ENCODE measurements at places on chromosomes 12 and 14.

GRCh38 chr12:72766517-72766916 lies 494.3 kb downstream of the TRHDE start:
- DNase-seq, result no peak

GRCh38 chr12:98748463-98748862 lies 103.4 kb downstream of the APAF1 start:
- no peak for DNase-seq

DNA sequence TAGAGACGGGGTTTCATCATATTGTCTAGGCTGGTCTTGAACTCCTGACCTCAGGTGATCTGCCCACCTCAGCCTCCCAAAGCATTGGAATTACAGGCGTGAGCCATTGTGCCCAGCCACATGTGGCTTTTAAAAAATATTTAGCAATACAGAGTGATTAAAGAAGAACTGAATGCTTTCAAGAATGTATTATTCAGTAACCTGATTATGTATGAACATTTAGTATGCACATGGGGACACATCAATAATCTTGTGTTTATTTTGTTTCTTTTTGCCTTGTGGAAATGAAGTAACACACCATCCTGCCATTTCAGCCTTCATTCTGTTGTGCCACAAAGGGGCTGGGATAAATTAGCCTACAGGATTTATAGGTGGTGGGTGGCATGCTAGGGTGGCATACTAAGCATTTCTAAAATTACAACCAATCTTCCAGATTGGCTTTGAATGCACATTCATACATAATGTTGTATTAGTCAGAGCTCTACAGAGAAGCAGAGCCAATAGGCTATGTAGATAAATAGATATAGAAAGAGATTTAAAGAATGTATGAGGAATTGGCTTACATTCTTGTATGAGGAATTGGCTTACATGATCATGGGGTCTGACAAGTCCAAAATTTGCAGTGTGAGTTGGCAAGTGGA lies 25.5 kb upstream of the TXNRD1 start:
- DNase-seq, result peak; percentile 67

GRCh38 chr12:1117970-1118563 lies 127.0 kb downstream of the ERC1 start:
- DNase-seq, result peak; percentile 52

DNA sequence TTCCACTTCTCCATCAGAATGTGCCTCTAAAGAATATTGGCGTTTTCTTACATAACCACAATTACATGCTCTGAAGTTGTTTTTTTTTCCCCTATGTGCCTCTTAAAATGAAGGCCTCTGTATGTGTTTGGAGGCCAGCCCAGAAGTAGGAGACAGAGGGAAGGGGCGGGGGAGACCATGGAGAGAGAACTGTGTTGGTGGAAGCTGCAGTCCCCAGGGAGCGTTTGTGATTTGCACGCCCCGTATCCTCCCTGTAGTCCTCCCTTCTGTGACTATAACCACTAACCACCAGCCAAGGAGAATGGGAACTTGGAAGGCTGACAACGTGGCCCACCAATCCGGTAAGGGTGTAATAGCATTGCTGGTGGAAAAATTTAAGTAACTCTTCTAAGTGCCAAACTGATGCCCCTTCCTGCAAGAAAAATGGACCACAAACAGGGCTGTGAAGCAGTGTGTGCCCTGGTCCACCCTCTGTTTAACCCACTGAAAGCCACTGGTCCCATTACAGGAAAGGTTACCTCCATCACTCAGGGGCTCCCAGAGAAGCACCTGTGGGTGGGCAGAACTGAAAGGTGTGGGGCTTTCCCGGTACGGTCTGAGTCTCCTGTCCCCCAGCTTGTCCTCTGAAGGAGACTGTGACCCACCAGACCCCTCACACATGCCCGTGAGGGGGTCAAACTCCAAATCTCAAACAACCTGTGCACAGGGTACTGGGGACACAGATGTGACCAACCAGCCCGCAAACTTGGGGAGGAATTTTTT lies 36.8 kb downstream of the CCDC88C start:
- DNase-seq, result no peak

DNA sequence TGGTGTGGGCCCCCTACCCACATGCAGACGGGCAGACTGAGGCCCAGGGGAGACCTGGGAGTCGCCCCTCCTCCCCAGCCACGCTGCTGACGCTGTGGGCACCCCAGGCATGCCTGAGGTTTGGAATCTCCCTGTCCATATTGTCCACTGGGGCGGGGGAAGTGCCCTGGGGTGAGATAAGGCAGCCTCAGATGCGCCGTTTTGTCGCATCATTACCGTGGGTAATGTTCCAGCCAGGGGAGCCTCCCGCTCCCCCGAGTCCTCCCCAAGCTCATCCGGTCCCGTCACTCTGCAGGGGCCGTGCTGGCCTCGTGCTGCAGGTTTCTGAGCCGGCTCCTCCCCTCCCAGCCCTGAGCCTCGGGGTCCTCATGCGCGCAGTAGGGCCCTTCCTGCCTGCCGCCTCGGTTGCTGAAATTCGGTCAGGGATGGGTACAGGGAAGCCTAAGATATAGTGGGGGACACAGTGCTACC lies 11.4 kb downstream of the INF2 start:
- no peak for DNase-seq

GRCh38 chr14:88196925-88197324 lies 126.1 kb downstream of the KCNK10 start:
- no peak for DNase-seq

- DNase-seq, result no peak
Measured at GRCh38 chr12:71233083-71233482, 75.3 kb upstream of the TSPAN8 start.

- peak; percentile 67 for DNase-seq
Measured at GRCh38 chr12:70733385-70733784, 96.2 kb upstream of the PTPRB start.

- peak; percentile 72 for DNase-seq
Measured at GRCh38 chr12:53530920-53531319, 23.6 kb upstream of the NPFF start.

GRCh38 chr12:66033151-66033550 lies 97.4 kb downstream of the LLPH start:
- no peak for DNase-seq

GRCh38 chr14:81009346-81009745 lies 53.9 kb downstream of the TSHR start:
- DNase-seq, result no peak

- DNase-seq, result peak; percentile 38
Measured at GRCh38 chr12:19183121-19183838, 53.7 kb downstream of the PLEKHA5 start.

Data from HFFc6 (cell line).